Type B pancreatic cell (in vitro differentiated cells): ENCODE measurements at places on chromosomes 13 and 19. TPM values are rescaled to one million over a fixed set of nuclear protein-coding genes. Genes with fewer than 3 reads are reported as not detected.

GRCh38 chr19:39557811-39558623 is 18.1 kb upstream of the EID2 start:
- no peak for DNase-seq

DNA sequence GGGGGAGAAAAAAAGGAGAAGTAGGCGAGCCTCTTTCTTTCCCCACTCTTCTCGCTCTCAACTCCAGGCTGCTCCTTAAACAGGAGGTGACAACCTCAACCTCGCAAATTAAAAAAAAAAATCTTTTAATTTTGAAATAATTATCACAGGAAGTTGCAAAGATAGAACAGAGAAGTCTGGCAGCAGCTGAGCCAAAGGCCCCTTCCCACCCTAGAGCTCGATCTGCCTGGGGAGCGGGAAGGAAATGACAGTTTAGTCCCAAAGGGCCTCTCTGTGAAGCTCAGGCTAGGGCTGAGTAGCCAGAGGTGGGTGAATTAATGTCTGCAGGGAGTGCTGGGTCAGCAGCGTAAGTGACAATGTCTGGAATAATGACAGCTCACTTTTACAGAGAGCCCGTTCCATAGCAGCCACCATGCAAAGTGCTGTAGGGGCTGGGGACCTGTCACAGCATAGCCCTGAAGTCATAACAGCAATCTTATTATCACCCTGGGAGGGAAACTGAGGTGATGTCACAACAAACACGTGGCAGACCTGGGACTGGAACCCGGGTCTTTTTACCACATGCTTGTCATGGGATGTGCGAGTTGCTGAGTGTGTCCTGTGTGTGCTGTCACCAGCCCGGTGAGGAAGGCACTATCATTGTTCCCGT is 8.8 kb upstream of the CD22 start:
- no peak for DNase-seq

DNA sequence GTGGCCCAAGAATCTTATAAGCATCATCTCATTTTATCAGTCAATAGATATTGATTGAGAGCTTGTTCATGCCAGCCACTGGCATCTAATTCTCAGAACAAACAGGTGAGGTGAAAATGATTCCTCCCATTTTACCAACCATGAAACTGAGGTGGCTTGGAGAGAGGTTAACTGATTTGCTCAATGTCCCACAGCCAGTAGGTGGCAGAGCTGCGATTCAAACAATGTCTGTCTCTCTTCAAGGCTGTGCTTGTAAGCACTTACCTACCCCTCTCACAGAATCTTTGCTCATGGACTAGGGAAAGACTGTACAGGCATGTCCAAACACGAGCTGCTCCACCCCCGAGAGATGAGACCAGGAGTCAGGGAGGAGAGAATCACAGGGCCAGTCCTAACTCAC is 21.5 kb upstream of the GSX1 start:
- DNase-seq, result no peak

GRCh38 chr13:30431269-30431940 is 9.1 kb downstream of the UBE2L5 start:
- no peak for DNase-seq

DNA sequence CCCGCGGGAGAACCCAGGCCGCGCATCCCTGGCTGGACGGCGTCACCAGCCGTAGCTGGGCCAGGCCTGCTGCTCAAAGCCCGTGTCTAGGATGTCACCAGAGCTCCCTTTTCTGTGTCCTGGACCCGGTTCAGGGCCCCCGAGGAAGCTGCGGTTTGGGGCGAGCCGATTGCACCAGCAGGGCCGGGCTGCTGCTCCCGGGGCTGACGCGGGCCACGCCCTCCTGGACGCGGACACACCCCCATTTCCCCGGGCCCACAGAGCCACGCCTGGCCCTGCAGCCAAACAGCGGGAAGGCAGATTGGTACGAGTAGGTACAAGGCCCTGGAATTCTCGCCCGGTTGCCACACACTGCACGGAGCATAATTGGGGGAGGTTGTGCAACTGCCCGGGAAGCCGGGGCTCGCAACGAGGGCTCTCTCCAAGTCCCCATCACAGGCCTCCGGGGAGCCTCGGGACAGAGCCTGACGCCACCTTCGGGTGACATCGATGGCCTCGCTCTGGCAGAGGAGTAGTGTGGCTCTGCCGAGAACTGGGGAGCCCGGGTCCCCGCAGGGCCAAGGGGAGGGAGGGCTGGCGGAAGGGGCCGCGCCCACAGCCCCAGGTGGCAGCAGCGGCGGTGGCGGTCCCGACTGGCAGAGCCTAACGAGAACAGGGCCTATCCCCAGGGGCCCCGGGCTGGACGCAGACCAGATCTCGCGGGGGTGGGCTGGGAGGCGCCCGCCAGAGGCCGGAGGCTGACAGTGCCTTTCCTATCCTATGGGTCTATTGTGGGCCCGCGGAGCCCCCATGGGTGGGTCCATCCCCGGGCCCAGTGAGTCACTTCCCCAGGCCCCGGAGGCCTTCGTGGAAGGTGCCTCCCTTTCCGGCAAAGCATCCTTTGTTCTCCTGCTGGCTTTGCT is 23.5 kb downstream of the KCTD15 start:
- no peak for DNase-seq

GRCh38 chr13:37929308-37929707 is 59.7 kb upstream of the TRPC4 start:
- DNase-seq, result no peak

- no peak for DNase-seq
These were observed 2.3 kb downstream of the TRAPPC6A start for GRCh38 chr19:45175515-45176345.

DNA sequence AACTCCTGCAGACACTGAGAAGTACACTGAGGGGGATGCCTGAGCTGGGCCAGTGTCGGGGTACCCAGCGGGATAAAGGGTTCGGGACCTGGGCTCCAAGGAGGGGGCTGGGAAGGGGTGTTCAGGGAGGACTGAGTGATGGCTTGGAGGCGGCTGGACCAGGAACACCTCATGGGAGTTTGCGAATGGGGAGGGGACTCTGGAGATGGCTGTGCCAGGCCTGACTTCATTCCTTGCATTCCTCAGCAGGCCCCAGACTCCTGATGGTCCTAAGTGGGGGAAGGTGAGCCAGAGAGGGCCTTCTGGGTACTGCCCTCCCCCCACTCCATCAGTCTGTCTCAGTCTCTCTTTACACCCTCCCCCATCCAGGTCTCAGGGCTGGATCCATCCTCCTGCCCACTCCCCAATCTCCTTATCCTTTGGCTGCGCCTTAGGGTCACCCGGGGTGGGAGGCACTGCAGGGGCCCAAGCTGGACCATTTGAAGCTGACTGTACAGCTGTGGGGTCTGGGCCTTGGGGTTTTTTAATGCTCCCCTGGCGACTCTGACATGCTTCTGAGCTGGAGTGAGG is 13.8 kb downstream of the PAK4 start:
- peak; percentile 66 for DNase-seq

DNA sequence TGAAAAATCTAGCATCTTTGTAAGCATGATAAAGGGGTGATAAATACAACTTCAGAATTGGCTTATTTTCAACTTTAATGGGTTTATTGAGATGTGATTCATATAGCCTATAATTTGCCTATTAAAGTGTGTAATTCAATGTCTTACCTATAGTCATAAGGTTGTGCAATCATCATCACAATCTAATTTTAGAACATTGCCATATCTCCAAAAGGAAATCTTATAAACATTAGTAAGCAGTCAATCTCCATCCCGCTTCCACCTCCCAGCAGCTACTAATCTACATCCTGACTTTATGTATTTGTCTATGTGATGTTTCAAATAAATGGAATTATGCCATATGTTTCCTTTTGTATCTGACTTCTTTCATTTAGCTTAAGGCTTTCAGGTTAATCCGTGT is 145.2 kb upstream of the KLHL1 start:
- no peak for DNase-seq

DNA sequence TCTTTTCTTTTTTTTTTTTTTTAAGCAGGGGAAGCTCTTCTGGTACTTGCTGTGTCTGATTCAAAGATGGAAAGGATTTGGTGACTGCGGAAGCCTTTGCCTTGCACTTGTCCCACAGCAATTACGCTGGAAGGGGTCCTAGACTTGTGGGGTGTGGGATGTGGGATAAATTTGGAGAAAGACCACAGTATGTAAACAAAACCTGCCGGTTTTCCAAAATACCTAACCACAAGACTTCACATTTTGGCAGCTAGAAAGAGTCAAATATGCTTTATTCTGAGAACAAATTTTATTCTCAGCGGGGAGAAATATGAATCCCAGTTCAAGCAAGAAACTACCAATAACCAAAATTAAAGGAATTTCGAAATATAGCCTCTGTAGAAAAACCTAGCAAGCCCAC is 176.5 kb downstream of the SPRY2 start:
- no peak for DNase-seq

- no peak for DNase-seq
These were observed 230.2 kb downstream of the TDRD3 start for GRCh38 chr13:60627071-60627686.

DNA sequence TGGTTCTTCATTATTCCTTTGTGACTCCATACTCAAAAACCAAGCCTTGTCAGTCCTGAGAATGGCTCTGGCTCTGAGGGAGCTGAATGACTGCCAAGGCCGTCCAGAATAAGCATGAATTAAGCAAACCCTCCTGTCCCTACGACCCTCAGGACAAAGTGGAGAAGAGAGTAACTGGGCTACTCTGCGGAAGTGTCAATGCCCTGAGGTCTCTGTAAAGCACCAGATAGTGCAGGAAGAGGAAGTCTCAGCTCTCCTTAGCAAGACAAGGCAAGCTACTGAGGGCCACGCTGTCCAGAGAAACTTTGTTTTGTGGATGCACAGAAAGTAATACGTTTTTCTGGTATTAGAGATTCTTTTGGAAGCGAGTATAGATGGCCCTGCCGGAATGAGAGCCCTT is 94.1 kb downstream of the RNASEH2B start:
- DNase-seq, result no peak

The RGL3 gene
- 44.8 and 49.6 TPM in 2 replicates for total RNA-seq

The IRGC gene
- not detected in 2 replicates for total RNA-seq

The C19orf67 gene
- not detected in 2 replicates for total RNA-seq

The FOSB gene
- 28.4 and 178 TPM in 2 replicates for total RNA-seq

The PCDH9 gene
- 12.8 and 20.2 TPM in 2 replicates for total RNA-seq

The FCER2 gene
- total RNA-seq, result not detected in 2 replicates

The DNAJC15 gene
- 19.7 and 23.8 TPM in 2 replicates for total RNA-seq
